ENCODE measurements at places on chromosomes 6 and 20. TPM values are rescaled to one million over a fixed set of nuclear protein-coding genes. Genes with fewer than 3 reads are reported as not detected.
A peak's percentile ranks its signal among the peaks of the same experiment; 100 is the strongest.

Gene MATN4
- 0.22 TPM for total RNA-seq

Gene GATA5
- total RNA-seq: 0.14 TPM

Gene HLA-G
- total RNA-seq: 1.9 TPM

Gene KCNG1
- 16.9 TPM for total RNA-seq

Gene LEMD2
- 73.6 TPM for total RNA-seq

Gene CNBD2
- 6.2 TPM for total RNA-seq

Gene GSS
- 45.2 TPM for total RNA-seq

Gene BTN2A1
- total RNA-seq: 37.7 TPM

Gene PPP1R14C
- total RNA-seq: 25.2 TPM

Gene LAMA5
- total RNA-seq: 21.8 TPM

Gene MUCL3
- 0.07 TPM for total RNA-seq

Gene SHLD1
- total RNA-seq: 8.0 TPM

Gene MAP3K5
- total RNA-seq: 12.6 TPM

Gene PPP1R16B
- total RNA-seq: 4.4 TPM

Gene LZTS3
- total RNA-seq: 8.0 TPM

- DNase-seq: no peak
Observed at GRCh38 chr6:84450018-84450417, 222.6 kb upstream of the CEP162 start.

DNA sequence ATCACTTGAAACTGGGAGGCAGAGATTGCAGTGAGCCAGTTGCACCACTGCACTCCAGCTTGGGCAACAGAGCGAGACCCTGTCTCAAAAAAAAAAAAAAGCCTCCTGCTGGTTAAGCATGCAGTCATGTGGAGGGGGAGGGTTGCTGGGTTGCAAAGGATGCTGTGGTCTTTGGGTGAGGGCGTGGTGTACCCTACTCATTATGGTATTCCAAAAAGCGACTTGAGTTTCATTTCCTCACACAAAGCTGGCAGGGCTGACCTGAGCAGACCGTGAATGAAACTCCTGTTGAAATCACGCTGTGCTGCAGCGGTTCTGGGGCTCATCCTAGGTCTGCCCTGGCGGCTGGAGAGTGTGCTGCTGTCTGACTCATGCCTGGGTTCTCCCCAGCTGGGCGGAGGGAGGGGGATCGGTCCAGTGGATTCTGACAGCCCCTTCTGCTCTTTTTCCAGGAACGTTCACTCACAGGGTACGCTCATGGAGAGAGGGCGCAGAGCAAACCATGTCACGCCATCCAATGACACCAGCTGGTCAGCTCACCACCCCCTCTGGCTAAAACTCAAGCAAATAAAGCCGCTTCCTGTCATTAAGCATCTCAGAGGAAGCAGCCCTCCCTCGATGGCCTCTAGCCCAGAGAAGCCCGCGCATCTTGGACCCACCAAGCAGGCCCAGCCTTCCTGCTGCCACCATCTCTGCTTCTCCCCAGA, 166.2 kb downstream of the SCML4 start:
- DNase-seq: peak; percentile 79

GRCh38 chr20:2637246-2637645, 15.2 kb upstream of the NOP56 start:
- no peak for DNase-seq

DNA sequence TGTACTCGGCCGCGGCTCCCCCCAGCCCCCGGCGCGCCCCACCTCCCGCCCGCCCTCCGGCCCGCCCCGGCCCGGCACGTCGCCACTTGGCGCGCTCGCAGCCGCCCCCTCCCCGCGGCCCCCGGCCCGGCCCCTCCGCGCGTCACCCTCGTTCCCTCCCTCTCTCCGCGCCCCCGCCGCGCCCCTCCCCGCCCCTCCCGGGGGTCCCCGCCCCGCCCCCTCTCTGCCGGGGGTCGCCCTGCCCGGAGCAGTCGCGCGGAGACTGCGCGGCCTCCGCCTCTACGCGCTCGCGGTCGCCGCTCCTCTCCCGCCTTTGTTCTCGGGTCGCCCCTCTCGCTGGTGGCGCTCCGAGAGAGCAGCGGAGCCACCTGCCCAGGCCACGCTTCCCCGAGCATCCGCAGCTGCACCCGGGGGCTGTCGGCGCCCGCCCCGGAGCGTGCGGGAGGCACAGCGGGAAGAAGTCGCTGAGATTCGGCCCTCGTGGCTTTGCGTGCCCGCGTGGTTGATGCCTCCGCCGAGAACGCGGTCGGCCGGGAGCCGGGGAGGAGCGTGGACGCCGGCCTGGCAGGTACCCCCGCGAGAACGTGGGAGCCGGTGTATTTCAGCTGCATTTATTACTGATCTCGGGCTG, at the start of gene PHF10:
Gene PHF10, minus strand, starts transcription at position 7 of the 631 bp plus-strand sequence. CDS start 569 bp downstream, outside the sequence.
- peak; percentile 50 for DNase-seq

- DNase-seq: no peak
Observed at GRCh38 chr20:20719411-20719810, 7.0 kb upstream of the RALGAPA2 start.

DNA sequence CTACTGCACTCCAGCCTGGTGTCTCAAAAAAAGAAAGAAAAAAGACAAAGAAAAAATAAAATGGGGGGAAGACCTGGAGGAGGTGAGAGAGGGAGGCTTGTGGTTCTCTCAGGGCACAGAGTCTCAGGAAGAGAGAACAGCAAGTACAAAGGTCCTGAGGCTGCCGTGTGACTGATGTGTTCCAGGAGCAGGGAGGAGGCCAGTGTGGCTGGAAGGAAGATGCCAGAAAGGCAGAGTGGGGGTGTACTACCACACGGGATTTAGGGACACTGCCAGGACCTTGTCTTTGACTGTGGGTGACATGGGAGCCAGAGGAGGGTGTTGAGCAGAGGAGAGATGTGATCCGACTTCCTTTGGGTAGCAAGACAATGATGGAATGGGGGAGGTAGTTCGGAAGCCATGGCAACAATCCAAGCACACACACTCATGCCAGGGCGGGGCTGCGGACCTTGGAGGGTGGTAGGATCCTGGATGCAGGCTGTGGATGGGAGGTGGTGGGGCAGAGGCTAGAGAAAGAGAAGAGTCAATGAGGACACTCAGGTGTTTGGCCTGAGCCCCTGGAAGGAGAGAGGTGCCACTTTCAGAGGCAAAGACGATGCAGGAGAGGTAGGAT, 136.4 kb upstream of the PTPN1 start:
- DNase-seq: no peak

DNA sequence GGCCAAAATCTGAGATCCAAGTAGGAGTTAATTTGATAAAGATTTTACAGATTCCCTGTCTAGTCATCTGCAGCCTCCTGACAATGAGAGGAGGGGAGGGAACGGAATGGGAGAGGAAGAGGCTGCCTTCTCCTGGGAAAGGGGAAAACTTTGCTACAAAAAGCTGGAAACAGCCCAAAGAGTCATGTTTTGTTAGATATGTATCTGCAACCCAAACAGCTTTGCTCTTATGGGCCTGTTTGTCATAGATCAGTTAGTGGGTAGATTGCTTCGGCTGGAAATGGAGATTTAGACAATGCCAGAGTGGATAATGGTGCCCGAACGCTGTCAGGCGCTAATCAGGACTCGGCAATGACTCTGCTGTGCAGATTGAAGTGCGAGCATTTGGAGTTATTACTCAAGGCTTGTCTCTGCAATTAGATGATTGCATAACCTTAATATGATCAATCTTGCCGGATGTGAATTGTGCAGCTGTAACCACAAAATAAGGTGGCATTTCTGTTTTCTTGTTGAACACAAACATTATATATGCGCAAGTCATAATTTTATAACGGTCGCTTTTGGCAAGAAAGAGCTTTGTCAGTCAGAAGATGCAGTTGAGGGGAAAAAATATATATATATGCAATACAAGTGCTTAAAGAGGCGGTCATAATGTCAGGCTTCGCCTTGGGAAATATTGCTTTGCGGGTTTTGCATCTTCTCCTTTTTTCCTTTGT, 92.4 kb upstream of the MAFB start:
- DNase-seq: no peak

- DNase-seq: no peak
Observed at GRCh38 chr20:2337142-2337541, 41.3 kb downstream of the TGM3 start.

DNA sequence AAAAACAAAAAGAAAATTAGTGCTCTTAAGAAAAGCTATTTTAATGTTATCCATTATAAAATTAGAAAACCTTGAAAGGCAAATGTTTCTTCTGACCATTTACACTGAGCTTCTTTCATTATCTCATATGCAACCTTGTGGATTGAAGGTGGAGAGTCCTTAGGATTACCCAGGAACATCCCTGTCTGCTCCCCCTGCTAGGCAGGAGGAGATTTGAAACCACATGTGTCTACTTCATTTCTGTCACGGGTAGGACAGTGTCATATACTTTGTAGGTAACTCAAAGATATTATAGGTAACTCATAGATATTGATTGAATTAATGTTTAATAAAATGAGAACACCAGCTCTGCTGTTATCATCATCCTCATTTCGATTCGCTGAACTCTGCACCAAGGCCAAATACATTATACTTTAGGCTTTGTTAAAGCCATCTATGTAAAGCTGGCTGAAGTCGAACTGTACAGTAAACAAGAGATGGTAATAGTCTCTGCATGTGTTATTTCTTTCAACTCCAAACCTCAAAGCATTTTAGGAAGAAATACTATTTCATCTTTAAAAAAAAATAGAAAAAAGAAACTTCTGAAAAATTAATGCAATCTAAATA, 49.5 kb downstream of the HDAC2 start:
- no peak for DNase-seq

DNA sequence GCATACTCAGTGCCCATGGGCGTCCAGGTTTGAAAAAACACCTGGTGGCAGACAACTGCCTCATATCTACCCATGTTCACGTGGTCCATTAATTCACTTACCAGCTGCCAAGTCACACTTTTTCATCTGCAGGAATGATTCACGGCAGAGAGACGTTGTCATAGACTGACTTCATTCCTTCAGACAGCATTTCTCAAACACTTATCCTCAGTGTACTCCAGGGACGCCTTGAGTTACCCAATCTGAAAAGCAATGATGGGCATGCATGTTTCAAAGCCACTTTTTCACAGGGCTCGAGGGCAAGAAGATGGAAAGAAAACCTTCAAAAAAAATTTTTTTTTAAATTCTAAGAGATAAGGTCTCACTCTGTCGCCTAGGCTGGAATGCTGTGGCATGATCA, 6.0 kb downstream of the MMP24OS start:
- no peak for DNase-seq

GRCh38 chr6:45606831-45607400, 229.2 kb upstream of the SUPT3H start:
- DNase-seq: no peak

DNA sequence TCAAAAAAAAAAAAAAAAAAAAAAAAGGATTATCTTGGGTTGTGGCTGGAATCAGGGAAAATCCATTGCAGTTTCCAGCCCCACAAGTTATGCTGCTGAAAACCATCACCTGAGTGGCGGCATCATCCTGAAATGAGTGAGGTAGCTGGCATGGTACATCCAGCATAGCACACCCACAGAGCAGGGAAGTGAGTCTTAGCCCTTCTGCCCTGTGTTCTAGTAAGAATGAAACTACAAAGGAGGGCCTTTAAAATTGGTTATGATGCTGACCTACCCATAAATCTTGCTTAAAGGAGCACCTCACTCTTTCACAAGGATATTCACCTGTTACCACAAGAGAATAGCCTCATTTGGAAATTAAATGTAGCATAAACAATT, 119.2 kb downstream of the NFATC2 start:
- DNase-seq: no peak

DNA sequence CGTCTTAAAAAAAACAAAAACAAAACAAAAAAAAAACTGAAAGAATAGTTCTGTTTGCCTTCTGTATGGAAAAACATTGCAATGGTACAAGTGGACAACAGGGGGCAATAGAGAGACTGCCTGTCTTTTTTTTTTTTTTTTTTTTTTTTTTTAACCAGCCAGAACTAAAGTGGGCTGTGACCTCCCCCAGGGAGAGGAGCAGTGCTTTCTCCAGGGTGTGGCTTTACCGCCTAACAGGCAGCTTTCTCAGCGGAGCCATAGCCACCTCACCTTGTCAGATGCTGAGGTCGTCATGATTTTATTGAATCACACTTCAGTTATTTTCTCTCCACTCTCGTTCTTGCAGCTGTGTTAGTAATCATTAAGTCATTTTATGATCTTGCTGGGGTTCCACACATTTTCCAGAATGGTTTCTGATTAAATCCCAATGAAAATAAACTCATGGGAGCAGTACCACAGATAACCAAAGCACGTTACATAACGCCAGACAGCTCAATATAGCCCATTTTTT, 78.4 kb downstream of the GMPR start:
- no peak for DNase-seq

GRCh38 chr6:21828704-21829103, 235.2 kb downstream of the SOX4 start:
- DNase-seq: no peak

- DNase-seq: no peak
Observed at GRCh38 chr6:76465410-76465809, 392.9 kb upstream of the IMPG1 start.

GRCh38 chr20:44850272-44850671, 35.2 kb upstream of the YWHAB start:
- no peak for DNase-seq

GRCh38 chr6:445571-446417, 54.2 kb downstream of the IRF4 start:
- no peak for DNase-seq

DNA sequence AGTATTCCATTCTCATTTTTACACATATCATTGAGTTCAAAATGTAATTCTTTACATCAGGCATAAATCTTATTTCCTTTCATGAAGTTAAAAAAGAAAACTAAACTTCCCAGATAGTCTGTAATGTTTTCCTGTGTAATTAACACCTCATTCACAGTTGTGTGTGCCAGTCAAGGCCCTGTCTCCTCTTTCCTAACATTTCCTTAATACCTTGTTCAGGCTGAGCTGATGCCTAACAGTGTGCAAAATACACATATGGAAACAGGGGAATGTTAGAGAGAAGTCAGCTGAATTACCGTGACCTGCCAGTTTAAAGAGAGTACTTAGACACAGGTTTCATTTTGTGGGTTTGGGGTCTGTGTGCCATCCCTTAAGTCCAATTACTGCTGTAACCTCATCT, 208.7 kb downstream of the COL9A1 start:
- no peak for DNase-seq

DNA sequence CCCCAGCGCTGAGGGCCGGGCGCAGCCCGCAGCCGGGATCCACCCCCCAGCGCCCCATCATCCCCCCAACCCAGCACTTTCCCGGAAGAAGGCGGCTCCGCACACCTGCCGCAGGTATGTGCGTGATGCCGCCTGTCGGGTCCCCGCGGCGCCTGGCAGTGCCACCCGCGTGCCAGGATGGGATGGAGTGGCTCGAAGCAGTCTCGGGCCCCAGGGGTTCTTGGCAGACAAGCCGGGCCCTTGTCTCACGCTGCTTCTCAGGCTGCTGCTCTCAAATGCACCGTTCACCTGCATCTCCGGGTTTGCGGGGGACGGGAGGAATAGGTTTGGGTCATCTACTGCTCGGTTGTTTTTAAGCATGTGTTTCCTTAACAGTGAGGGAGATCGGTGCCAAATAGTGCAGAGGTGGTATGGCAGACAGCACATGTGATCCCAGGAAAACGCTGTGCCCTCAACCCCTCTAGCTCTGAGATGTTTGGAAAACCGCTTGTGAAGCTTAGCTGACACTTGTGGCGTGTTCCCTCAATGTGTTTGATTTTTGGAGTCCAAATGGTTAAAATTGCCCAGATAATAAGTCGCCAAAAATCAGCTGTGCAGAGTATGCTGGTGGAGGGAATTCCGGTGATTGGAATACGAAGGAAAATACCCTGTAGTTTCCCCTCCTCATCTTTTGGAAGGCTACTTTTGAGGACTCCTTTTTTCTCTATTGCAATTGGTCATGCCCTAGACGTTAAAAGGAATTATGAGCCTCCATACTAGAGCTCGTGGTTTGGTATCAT, 926 bp downstream of the MYLIP start:
- peak; percentile 70 for DNase-seq
